ENCODE measurements at places on chromosomes 12 and 14.
A peak's percentile ranks its signal among the peaks of the same experiment; 100 is the strongest.

GRCh38 chr12:121849665-121850064 is 9.0 kb downstream of the HPD start:
- no peak for DNase-seq

DNA sequence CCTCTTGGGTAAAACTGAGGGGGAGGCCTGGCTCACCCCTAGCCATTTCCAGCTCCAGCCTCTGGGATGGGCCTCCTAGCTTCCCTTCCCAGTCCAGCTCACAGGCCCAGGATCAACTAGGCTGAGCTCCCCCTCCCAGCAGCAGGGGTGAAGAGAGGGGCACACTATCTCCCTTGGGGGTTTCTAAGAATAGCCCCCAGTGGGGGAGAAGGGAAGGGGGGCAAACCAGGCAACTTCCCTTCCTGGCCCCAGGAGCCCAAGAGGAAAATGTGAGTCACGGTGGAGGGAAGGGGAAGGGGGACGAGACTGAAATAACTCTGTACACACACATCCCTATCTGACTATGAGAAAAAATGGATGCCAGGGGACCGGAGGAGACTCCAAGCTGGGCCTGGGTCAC is 9.0 kb downstream of the ADCY6 start:
- DNase-seq, result peak; percentile 46

DNA sequence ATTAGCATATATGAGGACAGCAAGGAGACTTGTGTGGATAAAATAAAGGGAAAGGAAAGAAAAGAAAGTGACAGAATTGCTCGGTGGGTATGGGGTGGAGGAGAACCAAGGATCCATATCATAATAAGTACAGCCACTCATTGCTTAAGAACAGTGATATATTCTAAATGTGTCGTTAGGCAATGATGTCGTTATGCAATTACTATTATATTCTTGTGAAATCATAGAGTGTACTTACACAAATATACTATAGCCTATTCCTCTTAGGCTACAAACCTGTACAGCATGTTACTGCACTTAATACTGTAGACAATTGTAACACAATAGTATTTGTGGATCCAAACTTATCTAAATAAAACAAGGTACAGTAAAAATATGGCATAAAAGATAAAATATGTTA is 271.1 kb downstream of the CCER1 start:
- no peak for DNase-seq

GRCh38 chr14:61498303-61498702 is 176.9 kb downstream of the PRKCH start:
- DNase-seq, result no peak

DNA sequence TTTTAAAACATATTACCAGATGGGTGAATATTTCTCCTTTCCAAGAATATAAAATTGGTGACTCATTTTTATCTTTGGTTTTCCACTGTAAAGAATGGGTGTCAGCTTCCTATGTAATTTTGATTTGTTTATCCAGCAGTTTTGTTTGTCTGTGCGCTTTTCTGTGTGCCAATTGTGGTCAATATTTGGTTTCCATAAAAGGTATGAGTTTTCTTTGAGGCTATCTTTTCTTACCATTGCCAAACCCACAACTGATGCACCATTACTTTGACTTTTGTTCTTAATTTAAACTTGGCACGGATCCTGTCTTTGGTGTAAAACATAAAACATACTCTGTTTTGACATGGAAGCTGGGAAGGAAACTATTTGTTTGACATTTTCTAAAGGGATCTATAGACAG is 78.8 kb upstream of the NAV3 start:
- DNase-seq, result no peak

DNA sequence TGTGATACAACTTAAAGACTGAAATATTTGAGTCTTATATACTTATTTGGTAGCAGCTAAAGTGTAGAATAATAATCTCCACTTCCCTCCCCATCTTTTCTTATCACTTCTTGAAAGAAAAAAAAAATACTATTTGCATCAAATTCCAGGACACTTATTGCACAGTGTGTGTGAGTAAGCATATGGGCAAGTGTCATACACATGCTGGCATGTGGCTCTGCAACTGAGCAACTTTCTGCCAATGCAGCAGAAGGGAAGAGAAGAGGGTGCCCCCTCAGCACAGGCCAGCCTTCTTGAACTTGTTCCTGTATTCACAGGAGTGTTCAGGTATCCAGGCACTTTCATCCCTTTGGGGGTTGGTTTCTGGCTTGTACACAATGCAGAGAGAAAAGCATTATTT is 145.8 kb downstream of the CPNE8 start:
- no peak for DNase-seq

GRCh38 chr14:103854017-103854808 is 6.8 kb upstream of the PPP1R13B start:
- DNase-seq, result no peak

GRCh38 chr14:73741386-73741875 is 27.2 kb upstream of the PNMA1 start:
- DNase-seq, result no peak

- DNase-seq, result no peak
These were observed 392.0 kb downstream of the EMP1 start for GRCh38 chr12:13588574-13588973.

DNA sequence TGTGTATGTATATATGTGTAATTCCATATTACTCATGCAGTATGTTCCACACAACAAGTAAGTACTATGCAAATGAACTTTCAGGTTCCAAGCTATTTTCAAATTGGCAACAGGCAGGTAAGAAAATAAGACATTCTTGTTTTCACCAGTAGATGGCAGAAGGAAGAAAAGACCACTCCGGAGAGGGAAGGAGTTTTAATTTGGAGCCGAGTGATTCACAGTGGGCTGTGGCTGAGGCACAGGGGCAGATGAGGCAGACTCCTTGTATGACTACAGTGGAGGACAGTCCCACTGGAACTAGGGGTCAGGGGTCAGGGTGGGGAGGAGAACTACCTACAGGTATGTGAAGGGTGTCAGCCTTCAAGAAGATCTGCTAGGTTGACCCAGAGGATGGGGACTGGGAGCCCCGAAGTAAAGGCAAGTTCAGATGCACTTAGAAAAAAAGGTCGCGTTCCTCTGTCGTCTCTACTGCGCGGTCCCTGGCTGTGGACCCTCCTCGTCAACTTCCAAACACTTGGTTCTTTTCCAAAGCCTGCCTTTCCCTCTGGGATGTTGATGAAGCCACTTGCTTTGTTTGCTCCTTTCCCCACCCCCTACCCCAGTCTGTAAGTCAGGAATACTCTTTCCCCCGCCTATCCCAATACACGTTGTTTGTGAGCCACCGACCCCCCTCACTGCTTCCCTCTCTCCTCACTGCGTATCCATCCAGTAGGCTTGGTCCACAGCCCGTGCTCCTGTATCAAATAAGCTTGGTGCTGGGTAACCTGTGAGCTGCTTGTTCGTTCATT is 24.1 kb downstream of the DDX47 start:
- DNase-seq, result peak; percentile 45

DNA sequence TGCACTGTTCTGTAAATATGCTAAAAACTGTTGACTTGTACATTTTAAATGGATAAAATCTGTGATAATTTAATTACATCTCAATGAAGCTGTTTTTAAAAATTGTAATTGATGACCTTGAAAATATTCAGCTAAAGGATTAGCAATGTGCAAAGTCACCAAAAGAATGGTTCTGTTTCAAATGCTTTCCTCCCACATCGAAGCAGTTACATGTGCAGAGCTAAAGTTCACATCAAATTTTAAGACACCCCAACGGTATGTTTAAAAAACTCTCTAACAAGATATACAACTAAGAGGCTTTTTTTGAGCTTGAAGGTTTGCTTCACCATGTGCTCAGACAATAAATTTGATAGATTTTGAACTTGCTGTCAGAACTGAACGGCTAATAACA is 114.6 kb upstream of the KRAS start:
- no peak for DNase-seq

DNA sequence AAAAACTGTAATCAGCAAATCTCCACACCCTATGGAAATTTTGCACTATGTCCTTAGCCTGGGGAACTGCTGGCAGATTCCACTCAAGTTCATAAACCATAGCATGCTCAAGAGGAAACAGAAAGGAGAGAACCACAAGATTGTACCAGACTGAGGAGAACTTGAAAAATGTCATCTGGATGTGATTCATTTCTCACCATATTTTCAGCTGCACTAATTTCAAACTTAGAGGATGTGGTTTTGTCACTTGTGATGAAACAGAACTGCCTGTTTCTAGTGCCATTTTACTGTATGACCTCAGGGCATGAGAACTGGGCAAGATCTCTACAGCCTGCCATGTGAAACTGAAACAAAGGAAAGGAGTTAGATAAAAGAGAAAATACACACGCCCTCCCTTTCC is 1493.1 kb upstream of the FLRT2 start:
- DNase-seq, result no peak

DNA sequence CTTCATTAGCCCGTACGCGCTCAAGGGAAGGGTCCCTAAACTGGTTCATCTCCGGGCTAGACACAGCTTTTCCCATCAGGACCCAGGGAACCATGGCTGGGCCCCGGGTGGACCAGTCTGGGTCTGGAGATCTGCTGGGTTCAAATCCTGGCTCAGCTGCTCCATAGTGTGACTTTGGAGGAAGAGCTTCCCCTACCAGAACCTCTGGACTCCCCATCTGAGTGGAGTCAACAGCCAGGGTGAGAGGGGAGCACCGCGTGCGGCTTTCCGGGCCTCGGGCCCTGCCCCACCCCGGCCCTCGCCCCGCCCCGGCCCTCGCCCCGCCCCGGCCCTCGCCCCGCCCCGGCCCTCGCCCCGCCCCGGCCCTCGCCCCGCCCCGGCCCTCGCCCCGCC is 41.2 kb downstream of the BEGAIN start:
- DNase-seq, result no peak

- no peak for DNase-seq
These were observed 26.4 kb downstream of the MOK start for GRCh38 chr14:102278631-102278935.

DNA sequence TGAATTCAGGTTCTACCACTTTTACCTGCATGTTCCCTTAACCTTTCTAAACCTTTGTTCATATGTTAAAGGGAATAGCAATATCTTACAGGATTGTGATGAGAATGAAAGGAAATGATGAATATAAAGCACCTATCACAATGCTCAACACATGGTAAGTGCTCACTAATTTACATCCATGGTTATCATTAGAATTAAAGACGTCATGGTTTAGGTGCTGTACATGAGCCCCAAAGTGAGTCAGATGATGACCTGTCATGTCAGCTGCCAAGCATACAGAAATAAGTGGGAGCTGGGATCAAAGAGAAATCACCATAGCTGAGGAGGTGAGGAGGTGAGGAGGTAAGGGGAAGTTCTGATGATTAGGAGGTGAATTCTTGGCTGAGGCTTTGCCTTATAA is 135.9 kb upstream of the ATP2B1 start:
- DNase-seq, result no peak

DNA sequence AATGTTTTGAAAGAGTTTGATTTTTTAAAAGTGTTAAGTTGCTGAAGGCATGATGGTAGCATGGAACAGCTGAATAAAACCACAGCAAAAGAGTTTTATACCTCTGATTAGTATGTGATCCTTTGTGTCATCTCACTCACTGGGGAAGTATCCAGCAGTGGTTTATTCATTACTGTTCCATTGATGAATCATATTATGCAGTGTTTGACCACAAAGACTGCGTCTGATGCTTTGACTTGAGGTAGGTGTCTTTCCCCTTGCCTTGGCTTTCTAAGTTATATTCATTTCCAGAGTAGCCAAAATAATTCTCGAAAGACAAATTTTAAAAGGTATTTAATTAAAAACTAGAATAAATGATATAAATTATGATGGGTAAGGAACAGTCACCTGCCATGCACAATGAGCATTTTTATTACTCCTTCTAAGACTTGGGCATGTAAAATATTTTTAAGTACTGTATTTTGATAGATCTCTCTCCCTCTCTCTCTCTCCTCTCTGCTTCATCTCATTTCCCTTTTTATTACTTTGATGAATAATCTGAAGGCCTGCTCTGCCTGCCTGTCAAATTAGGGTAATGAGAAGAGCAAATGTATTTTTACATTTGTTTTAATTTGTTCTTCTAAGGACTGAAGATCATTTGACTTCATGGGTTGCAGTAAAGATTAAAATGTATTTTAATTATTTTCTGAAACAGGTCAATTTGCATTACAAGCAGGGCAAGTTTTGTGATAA is 164.9 kb downstream of the NAV3 start:
- no peak for DNase-seq

- DNase-seq, result no peak
These were observed 1.2 kb downstream of the ITGA5 start for GRCh38 chr12:54417712-54418440.

DNA sequence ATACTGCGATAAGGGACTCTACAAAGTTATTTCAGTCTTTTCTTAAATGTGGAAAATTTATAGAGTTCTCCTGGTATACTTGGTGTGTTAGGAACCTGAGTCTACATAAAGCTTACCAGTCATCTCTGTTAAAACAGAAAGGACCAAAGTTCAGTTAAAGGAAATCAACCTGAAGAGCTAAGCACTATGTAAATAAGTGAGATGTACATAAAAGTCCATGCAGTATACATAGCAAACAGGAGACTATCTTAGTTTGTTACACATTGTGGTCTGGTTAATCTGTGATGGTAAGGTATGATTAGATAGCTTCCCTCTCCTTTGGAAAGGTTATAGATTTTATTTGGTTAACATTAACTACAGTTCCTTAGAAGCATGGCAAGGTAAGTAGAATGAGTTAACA is 75.9 kb downstream of the ATP2B1 start:
- no peak for DNase-seq

- no peak for DNase-seq
These were observed 22.2 kb upstream of the OR6J1 start for GRCh38 chr14:22666203-22666893.

- DNase-seq, result no peak
These were observed 61.7 kb downstream of the SUSD6 start for GRCh38 chr14:69673104-69673503.

DNA sequence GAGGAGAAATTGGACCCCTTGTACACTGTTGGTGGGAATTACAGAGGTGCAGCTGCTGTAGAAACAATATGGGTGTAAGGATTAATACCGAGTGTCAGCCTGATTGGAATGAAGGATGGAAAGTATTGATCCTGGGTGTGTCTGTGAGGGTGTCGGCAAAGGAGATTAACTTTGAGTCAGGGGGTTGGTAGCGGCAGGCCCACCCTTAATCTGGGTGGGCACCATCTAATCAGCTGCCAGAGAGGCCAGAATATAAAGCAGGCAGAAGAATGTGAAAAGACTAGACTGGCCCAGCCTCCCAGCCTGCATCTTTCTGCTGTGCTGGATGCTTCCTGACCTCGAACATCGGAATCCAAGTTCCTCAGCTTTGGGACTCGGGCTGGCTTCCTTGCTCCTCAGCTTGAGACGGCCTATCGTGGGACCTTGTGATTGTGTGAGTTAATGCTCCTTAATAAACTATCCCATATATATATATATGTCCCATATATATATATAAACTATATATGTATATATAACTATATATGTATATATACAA is 38.4 kb upstream of the PPP2R5C start:
- DNase-seq, result no peak

DNA sequence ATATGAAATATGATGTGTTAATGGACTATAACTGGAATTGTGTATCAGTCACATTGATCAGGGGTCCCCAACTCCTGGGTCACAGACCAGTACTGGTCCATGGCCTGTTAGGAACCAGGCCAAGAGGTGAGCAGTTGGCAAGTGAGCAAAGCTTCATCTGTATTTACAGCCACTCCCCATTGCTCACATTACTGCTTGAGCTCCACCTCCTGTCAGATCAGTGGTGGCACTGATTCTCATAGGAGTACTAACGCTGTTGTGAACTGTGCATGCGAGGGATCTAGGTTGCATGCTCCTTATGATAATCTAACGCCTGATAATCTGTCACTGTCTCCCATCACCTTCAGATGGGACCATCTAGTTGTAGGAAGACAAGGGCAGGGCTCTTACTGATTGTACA is 72.3 kb downstream of the CDK17 start:
- no peak for DNase-seq

All from muscle of arm (tissue), 14 donors.